Hypothalamus (tissue), 51 donors: ENCODE measurements at places on chromosomes 6 and 20.

GRCh38 chr6:161694995-161695394 lies 421.1 kb upstream of the AGPAT4 start:
- DNase-seq, result no peak

- DNase-seq, result no peak
These were observed 18.6 kb upstream of the NT5E start for GRCh38 chr6:85431271-85431670.

GRCh38 chr6:98292810-98293209 lies 541.6 kb upstream of the POU3F2 start:
- no peak for DNase-seq

DNA sequence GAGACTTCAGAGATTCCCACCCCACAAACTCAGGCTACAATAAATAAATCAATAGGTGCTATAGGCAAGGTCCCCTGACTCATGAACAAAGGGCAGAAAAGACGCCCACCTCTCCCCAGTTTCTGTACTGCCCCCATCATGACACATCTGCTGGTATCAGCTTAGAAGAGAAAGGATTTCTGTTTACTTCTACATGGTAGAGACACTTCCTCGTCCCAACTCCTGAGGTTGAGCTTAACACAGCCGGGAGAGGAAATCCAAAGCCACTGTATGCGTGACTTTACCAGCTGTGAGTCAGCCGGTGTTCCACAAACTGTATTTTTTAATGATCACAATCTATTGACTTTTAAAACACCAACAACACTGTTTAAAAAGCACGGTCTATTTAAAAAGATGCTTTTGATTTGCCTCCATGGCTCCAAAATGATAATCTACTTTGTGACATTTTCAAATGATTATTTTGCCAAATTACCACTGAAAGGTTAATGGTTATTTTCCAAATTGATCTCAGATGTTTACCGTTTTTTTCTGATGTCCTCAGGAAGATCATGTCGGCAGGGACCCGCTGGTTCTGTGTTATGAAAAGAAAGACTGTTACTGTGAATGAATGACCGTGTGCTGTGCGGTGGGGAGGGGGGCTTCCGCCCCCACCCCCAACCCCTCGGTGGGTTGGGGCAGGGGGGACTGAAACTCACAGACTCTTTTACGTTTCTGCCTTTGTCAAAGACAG lies 72.5 kb downstream of the ATP9A start:
- no peak for DNase-seq

DNA sequence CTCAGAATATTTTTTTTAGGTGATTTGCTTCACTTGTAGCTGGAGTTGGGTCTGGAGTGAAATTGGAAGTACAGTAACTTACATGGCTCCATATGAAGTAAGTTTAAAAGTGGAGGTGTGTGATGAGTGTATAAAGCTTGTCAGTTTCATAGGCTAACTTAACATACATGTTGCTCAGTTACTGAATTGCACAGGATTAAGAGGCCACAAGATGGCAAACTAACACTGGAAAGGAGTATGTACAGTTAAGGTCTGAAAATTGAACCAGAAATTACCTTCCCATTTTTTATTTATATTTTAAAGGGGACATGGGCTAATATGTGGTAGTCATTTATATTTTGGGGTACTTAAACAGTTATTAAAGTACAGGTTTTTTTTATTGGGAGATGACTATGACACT lies 45.3 kb upstream of the SMIM8 start:
- no peak for DNase-seq

DNA sequence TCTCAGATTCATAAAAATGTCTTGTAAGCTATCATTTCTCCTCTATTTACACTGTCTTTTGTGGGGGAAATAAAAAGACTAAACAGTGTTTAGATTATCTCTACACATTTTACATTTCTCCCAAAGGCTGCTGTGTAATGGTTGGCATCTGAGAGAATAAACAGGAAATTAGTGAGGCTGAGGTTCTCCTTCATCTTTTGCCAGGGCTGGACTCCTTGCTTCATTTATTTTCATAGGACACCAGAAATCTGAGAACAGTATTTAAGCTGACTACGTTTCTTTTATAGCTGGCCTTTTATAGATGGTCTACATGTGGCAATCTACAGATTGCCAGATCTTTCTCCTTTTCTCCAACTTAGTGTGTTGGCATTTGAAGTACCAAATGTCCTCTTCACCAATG lies 41.5 kb downstream of the PLCB4 start:
- DNase-seq, result no peak

- peak; percentile 61 for DNase-seq
These were observed 152.1 kb upstream of the RNF24 start for GRCh38 chr20:4167261-4168021.

DNA sequence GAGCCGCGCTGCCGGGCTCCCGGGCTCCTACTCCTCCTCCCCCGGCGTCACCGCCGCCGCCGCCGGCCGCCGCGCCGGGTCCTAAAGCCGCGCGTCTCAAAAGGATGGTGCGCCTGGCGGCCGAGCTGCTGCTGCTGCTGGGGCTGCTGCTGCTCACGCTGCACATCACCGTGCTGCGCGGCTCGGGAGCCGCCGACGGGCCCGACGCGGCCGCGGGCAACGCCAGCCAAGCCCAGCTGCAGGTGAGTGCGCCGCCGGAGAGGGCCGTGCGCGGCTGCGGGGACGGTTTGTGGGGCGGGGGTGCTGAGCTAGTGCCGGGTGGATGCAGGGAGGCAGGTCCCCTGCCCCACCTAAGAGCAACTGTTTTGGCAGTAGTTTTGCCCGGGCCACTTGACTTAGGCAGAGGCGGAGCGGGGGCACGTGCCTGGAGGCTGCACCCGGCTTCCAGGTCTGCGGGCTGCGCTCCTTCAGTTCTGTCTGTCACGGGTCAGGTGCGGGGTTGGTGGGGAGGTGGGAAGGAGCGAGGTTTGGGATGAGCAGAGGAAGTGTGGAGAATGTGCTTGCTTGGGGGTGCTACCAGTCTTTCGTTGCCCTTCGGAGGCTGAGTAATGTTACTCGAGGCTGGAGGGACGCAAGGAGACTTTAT lies 722 bp downstream of the ISM1 start:
- DNase-seq, result no peak

- DNase-seq, result no peak
These were observed 7.5 kb downstream of the ESF1 start for GRCh38 chr20:13777171-13777601.

DNA sequence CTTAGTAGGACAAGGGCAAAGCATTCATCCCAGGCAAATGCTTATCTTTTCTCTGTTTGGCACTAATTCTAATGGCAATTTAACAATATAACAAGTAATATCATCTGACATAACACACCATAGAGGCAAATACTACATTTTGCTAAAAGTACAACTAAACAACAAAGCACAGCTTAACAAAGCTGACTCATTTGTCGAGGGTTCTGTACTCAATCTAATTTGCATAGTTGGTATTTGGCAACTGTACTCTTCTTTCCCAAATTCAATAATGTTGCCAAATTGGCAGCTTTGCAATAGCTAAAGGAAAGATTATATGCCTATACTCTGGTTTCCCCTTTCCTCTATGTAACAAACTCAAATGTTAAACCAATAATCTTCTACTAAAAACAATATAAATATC lies 461.0 kb downstream of the PKHD1 start:
- DNase-seq, result no peak

- DNase-seq, result no peak
These were observed 59.7 kb downstream of the ALDH5A1 start for GRCh38 chr6:24554474-24554873.

GRCh38 chr6:148658681-148659430 lies 88.0 kb upstream of the UST start:
- no peak for DNase-seq
